Stimulated activated CD8-positive, alpha-beta memory T cell treated with anti-CD3 and anti-CD28 coated beads, Interleukin-7, amount 100 ng/mL, for 4 hours (primary cell): ENCODE measurements at places on chromosomes 5 and 9.

GRCh38 chr9:137761032-137761431 lies 116.5 kb upstream of the CACNA1B start:
- no peak for DNase-seq

- DNase-seq = no peak
These were observed 723 bp downstream of the PPP1R26 start for GRCh38 chr9:135480071-135480939.

DNA sequence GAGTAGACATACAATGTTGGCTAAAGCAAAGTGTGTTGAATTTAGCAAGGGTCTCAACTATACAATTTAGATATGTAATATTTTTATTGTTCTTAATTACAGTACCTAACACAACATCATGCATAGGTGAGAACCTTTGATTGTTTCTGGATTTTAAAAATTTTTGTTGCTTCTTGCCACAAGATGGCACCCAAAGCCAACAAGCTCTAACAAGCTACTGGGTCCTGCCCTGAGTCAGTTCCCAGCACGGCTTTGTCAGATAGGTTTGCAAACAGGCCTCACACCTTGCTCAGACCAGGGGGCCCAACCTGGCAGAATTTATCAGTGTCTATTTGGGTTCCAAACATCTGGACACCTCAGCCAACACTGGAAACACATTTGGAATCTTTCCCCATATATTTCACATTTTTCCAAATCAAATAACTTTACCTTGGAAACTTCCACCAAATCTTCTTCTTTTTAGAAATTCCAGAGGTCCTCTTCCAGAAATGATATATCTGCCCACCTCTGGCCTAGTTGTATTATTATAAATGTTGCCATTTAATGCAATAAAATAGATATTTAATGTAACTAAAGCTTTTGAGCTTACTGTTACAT lies 49.5 kb upstream of the EGFLAM start:
- no peak for DNase-seq

DNA sequence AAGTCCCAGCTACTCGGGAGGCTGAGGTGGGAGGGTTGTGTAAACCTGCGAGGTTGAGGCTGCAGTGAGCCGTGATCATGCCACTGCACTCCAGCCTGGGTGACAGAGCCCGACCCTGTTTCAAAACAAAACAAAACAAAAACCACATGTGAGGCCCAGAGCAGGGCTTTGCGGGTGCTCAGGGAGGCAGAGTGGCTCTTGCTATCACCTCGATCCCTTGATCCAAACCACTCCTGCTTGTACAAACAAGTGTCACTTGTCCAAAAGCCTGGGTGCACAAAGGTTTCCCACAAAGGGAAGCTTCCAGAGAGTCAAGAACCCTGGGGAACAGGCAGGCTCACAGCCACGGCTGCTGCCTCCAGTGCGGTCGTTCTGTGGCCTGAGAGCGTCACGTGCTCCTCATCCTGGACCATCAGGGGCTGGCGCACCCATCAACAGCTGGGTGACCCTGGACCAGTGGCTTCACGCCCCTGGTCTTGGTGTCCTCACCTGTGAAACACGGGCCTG lies 162.7 kb downstream of the C9orf50 start:
- no peak for DNase-seq

- no peak for DNase-seq
These were observed 95.7 kb downstream of the HOMER1 start for GRCh38 chr5:79418276-79418675.

DNA sequence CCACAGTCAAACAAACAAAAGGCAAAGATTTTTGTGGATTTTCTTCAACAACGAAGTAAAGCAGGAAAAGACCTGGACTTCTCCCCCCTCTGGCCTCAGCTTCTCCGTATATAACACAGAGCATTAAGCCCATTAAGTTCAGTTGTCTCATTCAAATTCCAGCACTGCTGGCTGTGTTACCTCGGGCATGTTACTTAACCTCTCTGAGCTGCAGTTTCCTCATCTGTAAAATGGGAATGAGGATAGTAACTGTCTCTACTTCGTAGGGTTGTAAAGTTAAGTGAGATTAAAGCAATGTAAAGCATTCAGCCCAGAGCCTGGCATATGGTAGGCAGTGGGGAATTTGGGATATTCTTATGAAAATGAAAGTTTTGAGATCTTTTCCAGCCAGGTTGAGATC lies 92.7 kb upstream of the SMIM23 start:
- no peak for DNase-seq

DNA sequence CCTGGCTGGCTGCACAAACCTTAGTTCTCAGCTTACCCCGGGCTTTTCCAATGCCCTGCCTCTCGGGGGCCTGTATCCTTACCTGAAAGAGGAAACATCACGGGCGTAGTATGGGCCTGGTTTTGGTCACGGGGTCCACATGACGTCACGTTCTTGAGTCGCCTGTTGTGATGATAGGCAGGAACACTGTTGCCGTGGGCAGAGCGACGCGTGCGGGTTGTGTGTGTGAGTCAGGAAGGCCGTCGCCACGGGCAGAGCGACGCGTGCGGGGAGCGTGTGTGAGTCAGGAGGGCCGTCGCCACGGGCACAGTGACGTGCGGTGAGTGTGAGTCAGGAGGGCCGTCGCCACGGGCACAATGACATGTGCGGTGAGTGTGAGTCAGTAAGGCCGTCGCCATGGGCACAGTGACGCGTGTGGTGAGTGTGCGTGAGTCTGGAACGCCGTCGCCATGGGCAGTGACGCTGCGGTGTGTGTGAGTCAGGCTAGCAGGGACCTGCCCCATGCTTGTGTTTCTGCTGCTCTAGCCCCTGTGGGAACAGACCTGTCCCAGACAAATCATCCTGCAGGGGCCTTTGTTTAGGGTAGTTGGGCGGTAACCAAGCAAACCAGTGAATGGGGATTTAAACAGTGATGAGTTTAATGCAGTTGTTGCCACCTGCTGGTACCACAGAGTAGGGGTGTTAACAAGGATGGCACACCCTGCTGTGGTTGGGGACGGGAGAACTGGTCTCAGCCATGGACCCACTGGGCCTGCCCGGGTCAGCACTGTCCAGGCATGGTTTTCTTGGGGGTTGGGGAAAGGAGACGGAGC lies 19.8 kb downstream of the TRIP13 start:
- DNase-seq = peak; percentile 26

DNA sequence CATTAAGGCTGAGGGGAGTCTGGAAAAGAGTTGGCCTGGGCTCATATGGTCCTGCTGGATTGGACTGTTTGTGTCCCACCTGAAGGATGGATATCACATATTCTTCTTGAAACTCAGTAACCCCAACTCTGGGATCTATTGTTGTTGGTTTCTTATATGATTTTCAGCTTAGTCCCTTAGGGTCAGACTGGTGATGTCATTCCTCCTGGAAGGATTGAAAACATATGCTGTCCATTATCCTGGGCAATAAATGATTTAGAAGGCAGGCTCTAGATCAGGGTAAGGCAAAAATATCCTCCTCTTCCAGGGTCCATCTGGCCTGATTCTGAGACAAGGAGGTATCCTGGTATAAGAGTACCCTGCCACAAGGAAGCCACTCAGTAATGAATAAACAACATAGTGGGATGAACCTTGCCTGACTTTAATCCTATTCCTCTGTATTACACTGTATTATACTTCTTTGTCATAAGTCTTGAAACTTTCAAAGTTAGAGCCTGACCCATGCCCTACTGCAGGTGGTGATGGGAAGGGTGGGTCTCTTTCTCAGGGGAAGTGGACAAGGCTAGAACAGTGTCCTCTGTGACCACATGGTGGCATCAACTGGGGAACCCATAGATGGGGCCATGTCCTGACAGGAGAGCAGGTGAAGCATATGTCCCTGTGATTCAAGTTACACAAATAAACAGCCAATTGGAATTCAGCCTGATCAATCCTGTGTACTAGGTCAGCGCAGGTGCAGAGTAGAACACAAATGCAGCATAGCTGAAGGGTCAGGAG lies 454.4 kb upstream of the TRPC7 start:
- DNase-seq = no peak

GRCh38 chr5:403995-404394 lies 39.0 kb upstream of the EXOC3 start:
- no peak for DNase-seq

DNA sequence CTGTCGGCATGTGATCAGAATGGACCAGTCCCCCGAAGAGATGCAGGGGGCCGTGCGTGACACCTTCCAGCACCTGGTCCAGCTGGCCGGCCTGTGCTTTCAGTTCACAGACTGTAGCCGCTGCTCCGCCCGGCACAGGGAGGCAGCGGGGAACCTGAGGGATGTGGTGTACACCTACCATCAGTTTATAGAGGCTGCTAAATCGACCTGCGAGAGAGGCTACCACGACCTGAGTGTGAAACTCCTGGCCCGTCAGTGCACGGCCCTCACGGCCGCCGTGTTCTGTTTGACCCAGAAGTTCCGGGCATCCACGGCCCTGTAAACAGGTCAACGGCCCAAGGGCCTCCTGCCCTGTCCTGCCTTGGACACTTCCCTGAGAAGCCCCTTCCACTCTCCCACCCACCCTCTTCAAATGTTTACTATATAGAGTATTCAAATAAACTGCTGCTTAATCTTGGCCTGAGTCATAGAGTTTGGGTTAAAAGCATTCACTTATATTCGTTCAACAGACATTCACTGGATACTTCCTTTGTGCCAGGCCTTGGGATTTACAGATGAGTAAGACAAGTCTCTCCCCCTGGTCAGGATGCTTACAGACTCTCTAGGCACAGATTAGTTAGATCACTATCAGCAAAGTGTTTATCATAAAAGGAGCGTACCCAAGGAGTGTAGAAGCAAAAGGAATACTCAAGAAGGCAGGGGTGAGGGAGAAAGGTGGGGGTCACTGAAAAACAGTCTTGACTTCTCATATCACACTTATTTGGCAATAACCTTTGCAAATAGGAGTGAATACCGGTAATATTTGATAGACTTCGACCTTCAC lies 6.9 kb upstream of the TRMT10B start:
- DNase-seq = no peak

DNA sequence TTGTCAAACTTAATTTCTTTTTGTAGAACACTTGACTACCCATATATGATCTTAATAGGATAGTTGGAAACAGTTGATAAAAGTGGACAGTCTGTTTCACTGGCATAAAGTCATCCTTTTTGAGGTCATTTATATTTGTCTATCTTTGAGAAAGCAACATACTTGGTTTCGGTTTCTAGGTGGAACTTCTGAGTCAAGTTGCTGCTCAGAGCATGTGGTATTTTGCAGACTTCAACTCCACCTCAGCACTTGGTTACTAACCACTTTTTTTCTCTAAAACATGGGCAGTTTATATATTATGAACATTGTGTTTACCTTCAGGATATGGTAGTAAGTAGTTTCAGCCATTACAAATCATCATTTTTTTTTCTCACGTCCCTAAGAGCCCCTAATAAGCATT lies 1749.0 kb upstream of the C9orf72 start:
- no peak for DNase-seq

- no peak for DNase-seq
These were observed 174.4 kb downstream of the MUSK start for GRCh38 chr9:110842986-110843385.

DNA sequence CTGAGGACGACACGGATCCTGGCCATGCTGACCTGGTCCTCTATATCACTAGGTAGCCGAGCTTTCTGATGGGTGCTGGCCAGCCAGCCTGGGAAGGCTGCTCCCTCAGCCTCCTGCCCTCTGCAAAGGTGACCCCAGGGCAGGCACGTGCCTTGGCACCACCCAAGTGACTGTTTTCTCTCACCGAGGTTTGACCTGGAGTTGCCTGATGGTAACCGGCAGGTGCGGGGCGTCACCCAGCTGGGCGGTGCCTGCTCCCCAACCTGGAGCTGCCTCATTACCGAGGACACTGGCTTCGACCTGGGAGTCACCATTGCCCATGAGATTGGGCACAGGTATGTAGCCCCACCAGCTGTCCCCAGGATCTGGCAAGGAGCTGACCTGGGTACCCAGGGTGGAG lies 3.8 kb downstream of the ADAMTS13 start:
- DNase-seq = no peak

- DNase-seq = no peak
These were observed 576.4 kb upstream of the SGCD start for GRCh38 chr5:155750571-155750970.

DNA sequence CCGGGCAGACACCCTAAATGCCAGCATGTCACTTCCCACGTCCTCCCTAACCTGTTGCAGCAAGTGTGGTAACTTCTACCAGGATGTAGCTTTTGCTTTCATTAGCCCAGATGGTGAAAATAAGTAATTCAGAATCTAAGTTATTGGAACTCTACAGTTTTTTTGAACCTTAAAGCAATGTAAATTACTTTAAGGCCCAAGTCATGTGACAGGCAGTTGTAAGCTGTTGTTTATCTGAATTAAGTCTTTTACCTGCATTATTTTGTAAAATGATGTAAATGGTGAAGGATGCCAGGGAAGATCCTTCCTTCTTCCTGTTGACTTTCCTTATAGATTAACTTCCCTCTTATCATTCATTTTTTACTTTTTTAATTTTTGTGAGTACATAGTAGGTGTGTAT lies 670.2 kb downstream of the SEMA5A start:
- DNase-seq = no peak

DNA sequence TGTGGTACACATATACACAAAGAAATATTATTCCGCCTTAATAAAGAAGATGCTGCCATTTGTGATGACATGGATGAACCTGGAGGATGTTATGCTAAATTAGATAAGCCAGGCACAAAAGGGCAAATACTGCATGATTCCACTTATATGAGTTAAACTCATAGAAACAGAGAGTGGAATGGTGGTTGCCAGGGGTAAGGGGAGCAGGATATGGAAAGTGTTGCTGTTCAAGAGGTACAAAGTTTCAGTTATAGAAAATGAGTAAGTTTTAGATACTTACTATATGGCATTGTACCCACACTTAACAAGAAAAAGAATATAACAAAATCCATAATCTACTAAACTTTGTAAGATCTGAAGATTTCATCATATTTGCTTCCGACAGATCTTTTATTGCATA lies 252.2 kb downstream of the SYK start:
- no peak for DNase-seq

GRCh38 chr9:9819886-9820285 lies 792.9 kb downstream of the PTPRD start:
- DNase-seq = no peak

DNA sequence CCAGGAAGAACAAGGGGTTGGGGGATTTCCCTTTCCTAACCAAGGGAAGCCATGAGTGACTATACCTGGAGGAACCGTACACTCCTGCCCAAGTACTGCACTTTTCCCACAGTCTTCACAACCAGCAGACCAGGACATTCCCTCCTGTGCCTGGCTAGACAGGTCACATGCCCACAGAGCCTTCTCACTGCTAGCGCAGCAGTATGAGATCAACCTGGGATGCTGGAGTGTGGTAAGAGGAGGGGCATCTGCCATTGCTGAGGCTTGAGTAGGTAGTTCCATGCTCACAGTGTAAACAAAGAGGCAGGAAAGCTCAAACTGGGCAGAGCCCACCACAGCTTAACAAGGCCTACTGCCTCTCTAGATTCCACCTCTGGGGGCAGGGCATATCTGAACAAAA lies 35.9 kb downstream of the SAXO1 start:
- DNase-seq = no peak

DNA sequence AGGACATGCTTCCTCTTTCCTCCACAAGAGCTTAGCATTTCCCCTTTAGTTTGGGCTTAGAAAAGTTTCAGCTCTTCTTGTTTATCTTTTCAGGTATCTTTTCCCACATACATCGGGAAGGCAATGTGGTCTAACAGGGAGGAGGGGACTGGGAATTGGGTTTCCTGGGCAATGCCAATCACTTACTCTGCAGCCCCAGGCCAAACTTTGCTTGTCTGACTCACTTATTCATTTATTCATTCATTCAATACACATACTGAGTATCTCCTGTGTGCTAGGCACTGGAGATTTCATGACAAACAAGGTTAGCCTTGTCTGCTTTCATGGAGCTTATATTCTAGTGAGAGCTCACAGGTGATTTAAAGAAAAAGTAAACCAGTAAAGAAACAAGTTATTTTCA lies 10.7 kb upstream of the POU4F3 start:
- DNase-seq = no peak
